ENCODE measurements at places on chromosomes 2 and 18.
A peak's percentile ranks its signal among the peaks of the same experiment; 100 is the strongest.

DNA sequence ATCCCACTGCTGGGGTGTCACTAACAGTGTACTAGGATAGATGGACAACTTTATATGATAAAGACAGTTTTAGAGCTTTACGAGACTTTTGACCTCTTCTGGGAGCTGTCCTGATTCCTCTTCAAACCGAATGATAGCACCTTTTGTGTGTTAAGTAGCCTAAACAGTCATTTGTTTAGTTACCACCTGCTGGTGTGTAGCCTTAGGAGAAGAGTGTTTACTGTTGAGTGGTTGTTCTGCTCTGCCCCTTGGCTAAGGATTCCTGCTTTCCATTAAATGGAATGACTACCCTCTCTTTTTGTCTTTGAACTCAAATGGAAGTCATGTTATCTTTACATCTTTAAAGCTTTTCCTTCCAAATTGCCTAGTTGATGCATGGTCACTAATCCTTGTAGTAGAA, 28.0 kb upstream of the MGAT5 start:
- no peak for DNase-seq

GRCh38 chr2:64612575-64613195, 41.0 kb downstream of the SERTAD2 start:
- no peak for DNase-seq

GRCh38 chr2:641164-641871, 35.9 kb downstream of the TMEM18 start:
- no peak for DNase-seq

DNA sequence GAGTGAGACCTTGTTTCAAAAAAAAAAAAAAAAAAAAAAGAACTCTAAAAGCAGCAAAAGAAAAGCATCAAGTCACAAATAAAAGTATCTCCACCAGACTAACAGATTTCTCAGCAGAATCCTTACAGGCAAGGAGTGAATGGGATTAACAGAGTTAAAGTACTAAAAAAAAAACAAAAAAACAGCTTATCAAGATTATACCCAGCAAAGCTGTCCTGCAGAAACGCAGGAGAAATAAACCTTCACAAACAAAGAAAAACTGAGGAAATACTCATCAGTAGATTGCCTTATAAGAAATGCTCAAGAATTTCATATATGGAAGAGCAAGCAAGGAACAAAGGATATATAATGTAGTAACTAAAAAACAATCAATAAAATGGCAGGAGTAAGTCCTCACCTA, 35.6 kb downstream of the USP34 start:
- DNase-seq, result no peak

DNA sequence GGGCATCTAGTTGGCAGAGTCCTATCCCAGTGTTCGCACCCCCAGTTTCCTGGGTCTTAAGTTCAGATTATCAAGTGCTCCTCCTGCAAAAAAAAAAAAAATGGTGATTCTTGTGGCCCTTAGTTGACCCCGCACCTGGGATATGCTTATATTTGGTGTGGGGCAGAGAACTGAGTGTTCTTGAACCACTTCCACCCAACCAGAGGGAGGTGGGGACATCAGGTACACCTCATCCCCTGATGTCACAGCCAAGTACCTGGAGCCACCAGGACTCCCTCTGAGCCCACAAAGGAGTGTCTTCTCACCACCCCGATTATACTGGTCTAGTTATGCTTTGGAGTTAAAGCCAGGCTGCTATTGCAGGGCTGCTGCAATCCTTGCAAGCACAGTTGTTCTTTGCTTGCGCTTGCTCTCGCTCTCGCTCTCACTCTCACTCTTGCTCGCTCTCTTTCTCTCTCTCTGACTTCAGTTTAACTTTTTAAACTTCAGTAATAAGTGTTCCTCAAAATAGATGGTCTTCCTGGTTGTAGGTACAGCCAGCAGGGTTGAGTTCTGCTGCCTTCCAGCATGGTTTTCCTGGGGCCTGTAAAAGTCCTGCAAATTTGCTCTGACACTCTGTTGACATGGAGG, 265.7 kb downstream of the NEDD4L start:
- DNase-seq, result no peak

GRCh38 chr2:34162231-34162630, 563.1 kb upstream of the FAM98A start:
- no peak for DNase-seq

- no peak for DNase-seq
These were observed 130.7 kb downstream of the CCDC148 start for GRCh38 chr2:158325782-158326340.

GRCh38 chr18:45554389-45554737, 60.9 kb upstream of the SLC14A2 start:
- DNase-seq, result no peak

- DNase-seq, result no peak
These were observed 6.3 kb downstream of the TNFAIP6 start for GRCh38 chr2:151363709-151364108.

DNA sequence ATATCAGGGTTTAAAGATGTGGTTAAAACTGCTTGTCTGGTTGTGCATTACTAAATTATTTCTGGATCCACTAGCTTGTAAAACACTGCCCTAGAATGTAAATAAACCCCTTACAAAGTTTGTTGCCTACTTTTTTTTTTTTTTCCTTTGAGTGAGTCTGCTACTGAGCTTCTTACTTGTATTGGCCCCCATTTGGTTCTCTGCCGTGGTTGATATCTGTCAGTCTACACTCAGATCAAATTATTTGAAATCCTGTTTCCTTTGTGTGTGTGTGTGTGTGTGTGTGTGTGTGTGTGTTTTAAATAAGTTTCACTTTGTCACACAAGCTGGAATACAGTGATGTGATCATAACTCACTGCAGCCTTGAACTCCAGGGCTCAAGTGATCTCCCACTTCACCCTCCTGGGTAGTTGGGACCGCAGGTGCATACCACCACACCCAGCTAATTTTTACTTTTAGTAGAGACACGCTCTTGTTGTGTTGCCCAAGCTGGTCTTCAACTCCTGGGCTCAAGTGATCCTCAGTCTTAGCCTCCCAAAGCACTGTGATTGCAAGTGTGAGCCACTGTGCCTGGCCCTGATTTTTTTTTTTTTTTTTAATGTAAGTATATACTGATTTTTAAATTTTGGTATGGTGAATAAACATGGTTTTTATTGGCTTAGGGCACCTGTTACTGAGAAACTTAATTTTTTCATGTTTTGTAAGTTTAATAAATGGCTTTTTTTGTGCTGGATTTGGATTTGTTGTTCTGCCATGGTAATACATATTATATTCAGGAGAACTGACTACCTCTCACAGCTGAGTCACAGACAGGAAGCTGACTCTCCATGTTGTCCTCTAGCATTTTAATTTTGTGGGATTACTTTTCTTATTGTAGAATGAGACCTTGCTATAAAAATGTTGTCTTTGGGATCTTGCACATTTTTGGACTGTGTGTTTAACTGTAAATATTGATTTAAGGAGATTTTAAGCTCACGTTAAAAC, 48.5 kb downstream of the MAP4K4 start:
- no peak for DNase-seq

DNA sequence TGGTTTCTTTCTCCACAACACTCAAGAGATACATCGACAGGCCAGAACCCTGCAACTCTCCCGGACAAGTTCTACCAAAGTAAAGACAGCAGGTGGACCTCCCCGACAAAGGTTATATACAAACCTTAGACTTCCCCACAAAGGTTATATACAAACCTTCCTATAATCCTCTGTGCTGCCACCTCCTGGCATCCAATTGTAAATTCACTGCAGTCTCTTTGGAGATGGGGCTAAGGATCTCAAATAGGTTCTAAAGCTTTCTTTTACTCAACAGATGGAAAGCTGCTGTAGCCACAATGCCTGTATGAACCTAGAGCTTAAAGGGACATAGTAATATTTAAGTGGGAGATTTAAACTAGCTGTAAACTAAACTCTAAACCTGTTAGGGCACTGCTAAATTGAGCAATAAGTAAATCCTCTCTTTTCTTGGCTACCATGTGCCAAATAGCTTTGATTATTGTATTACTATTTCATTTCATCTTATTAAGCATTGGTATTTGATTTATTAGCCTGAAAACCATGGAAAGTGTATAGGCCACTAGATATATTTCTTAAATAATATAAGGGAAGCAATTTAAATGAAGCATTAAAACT, 9.8 kb upstream of the MREG start:
- no peak for DNase-seq

- DNase-seq, result no peak
These were observed 135.2 kb downstream of the MCFD2 start for GRCh38 chr2:46780411-46780800.

DNA sequence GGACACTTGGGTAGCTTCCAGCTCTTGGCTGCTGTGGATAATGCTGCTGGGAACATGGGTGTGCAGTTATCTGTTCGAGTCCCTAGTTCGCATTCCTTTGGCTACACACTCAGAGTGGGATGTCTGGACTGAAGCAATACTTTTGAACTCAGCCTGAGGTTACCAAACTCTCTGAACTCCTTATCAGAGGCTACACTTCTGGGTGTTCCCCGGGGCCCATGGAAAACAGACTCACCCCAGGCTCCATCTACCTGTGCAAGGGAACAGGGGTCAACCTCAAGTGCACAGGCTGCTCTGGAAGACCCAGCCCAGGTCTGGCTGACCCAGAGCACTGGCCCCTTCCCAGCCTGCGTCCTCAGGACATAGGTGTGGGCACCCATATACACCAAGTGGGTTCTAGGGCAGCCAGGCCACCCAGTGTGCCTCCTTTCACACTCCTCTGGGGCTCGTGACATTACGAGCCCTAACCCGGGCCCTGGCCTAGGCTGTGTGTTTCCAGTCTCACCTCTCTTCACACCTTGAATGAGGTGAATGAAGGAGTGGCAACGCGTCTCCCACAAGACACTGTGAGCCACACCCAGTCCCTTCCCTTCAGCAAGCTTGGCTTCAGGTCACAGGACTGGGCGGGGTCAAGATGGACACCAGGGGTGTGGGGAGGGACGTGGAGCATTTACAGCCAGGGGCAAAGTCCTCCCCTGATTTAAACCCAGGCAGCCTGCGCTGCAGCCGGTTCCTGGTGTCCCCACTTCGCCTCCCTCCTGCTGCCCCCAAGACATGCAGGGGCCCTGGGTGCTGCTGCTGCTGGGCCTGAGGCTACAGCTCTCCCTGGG, at the start of gene ALPI:
Gene ALPI, plus strand, starts transcription at position 728 of the 830 bp plus-strand sequence. Its CDS starts 47 bp downstream, at position 775.
- DNase-seq, result no peak

GRCh38 chr2:126527836-126528490, 128.0 kb upstream of the GYPC start:
- peak; percentile 61 for DNase-seq

GRCh38 chr2:218369330-218369729, 12.7 kb downstream of the CATIP start:
- no peak for DNase-seq

DNA sequence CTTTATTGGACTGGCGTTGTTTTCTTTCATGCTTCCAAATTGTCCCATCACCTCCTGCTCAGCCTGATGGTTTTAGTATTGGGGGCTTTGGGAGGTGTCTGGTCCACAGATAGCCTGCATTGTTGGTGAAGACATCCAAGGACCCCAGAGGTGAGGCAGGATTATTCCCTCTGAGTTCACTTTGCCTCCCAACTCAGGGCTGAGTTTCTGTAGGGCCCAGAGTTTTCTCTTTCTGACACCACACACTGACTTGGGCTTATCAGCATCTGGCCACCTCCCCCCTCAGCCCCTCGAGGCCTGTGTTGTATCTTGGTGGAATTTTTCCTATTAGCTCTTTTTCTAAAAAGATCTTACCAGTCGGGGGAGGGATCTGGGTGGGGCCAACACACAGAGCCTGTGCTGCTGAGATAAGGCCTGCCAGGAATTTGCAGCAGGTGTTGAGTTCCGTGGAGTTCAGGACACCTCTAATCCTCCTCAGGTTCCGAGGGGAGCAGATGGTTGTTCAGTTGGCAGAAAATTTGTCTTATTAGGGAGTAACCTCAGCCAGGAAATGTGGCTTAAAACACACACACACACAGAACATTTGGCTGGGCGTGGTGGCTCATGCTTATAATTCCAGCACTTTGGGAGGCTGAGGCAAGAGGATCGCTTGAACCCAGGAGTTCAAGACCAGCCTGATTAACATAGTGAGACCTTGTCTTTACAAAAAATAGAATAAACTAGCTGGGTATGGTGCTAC, 7.3 kb downstream of the EMILIN2 start:
- no peak for DNase-seq

GRCh38 chr18:8828798-8829197, 123.4 kb downstream of the MTCL1 start:
- no peak for DNase-seq

DNA sequence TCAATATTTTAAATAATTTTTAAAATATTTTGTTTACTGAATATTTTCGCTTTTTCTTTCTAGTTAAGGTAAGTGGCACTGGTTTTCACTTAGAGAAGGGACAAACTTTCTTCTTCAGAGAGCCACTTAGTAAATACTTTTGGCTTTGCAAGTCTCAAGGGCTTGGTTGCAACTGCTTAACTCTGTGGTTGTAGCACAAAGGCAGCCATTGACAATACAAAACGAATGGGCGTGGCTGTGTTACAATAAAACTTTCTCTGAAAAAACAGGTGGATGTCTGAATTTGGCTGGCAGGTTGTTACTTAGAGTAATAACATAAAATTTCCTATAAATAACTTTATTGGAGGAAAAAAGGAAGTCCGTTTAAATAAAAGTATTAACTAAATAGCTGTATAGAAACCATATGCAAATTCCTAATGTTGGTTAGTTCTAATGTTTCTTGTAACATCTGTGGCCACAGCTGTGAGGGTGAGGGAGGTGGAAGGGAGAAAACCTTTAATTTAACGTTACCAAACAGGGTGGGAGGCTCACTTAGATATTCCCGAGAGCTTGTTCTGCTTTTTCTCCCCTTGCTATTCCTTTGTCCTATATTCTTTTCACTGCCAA, 62.4 kb upstream of the TNP1 start:
- DNase-seq, result no peak

GRCh38 chr2:40440835-40441234, 11.1 kb downstream of the SLC8A1 start:
- no peak for DNase-seq

DNA sequence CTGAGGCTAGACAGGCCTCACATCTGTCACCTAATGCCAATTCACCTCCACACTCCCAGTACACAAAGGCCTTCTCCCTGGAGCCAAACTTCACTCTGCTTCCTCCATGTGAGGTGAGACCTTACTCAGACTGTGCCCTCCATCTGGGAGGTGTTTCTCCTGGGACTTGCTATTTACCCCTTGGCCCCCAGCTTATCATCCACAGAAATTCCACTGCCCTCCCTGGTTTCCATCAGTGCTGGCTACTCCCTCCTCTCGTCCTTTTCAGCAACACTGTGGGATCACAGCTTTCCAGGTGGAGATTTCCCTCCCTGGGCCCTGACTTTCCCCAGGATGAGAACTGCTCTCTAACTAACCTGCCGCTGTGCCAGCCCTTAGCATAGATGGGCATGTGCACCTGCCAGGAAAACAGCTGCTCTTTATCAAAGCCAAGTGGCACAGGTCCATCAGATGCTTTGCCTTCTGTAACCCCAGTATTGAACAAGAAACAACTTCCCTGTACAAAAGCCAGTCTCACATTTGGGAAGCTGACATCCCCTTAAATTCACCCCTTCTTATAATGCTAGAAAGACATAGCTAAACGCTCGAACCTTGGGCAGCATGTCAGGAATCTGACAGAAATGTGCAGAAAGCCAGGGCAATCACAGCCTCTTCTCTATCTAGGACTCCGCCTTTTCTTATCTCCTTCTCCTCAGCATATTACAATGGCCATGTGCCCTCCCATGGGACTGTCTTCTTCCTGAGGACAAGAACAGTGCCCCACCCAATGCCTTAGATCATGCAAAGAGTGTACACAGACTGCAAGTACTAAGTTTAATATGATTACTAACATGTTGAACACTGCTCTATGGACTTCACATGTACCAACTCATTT, 535.5 kb upstream of the ID2 start:
- no peak for DNase-seq

- DNase-seq, result no peak
These were observed 104.3 kb downstream of the COLEC12 start for GRCh38 chr18:396251-396555.

GRCh38 chr2:211996857-211997256, 541.7 kb downstream of the ERBB4 start:
- DNase-seq, result no peak

All from stimulated activated CD4-positive, alpha-beta T cell treated with anti-CD3 and anti-CD28 coated beads, Interleukin-15, amount 100 ng/mL, for 48 hours (primary cell).